ENCODE measurements at places on chromosomes 16 and 17.

GRCh38 chr17:80871341-80871740 is 120.3 kb upstream of the CHMP6 start:
- DNase-seq, result no peak

DNA sequence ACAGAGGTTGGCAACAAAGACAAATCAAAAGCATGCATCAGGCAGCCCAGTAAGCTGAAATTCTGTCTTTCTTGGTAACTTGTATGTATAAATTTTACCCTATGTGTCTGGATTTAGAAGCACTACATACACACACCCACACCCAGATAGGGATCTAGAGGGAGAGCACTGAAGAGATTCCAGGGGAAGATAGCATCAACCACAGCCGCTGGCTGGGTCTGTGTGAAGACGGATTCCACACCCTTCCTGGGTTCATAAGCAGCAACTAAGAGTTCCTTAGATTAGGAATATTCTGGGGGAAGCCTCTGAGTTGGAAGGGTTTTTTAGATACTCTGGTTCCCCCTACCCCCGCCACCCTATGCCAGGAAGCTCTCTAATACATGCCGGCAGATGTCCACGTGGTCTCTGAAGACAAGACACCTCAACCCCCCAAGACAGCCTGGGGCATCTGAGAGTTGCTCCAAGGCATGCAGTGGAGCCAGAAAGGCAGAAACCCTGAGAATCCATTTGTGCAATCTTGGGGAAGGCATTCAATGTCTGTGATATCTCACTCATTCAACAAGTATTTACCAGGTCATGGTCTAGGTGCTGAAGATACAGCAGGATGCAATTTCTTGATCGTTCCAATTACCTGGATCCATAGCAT is 86.4 kb downstream of the NOG start:
- no peak for DNase-seq

DNA sequence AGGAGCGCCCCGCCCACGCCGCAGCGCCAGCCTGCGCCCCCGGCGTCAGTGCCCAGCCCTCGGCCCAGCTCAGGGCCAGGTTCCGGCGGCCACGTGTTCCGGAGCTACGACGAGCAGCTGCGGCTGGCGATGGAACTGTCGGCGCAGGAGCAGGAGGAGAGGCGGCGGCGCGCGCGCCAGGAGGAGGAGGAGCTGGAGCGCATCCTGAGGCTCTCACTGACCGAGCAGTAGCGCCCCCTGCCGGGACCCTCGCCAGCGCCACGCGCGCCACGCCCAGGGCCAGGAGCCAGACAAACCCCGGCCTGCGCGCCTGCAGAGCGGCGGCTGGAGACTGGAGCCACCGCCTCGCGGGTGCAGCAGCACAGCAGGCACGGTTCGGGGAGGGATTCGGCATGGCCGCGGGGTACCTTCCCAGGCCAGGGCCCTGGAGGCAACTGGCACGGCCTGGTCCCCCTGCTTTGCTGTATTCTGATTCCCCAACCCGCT is 9.3 kb downstream of the CORO6 start:
- no peak for DNase-seq

DNA sequence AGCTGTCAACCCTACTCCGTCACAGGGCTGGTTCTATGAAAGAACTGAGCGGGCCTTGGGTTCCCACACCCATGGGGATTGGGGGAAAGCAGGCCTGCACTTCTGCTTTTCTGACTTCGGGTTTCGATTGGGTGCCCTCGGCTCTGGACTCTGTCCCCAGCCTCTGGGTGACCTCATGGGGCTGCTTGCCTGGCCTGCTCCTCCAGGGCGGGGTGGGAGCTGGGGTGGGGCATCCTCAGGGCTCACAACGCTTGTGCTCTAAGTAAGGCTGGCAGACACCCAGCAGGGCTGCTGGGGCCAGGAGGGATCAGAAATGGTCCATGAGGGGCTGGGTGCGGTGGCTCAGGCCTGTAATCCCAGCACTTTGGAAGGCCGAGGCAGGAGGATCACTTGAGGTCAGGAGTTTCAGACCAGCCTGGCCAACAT is 19.2 kb downstream of the ARHGAP27 start:
- DNase-seq, result no peak

GRCh38 chr16:26840691-26841090 is 226.0 kb upstream of the C16orf82 start:
- DNase-seq, result no peak

DNA sequence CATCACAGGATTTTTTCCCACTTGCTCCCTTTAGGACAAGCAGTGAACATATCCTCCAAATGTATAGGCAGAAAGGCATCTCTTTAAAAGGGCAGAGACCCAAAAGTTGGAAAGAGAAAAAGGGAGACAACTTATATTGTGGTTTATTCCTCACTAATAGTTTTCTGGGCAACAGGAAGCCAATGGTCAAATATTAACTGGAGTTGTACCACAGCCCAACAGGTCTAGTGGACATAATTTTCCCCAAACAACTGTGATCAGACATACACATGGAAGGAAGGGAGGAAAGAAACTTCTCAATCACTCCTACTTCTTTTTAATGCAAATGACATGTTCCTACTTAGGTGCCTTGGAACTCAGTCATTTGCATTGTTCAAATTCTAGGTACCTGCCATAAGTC is 78.4 kb downstream of the SOX9 start:
- no peak for DNase-seq

DNA sequence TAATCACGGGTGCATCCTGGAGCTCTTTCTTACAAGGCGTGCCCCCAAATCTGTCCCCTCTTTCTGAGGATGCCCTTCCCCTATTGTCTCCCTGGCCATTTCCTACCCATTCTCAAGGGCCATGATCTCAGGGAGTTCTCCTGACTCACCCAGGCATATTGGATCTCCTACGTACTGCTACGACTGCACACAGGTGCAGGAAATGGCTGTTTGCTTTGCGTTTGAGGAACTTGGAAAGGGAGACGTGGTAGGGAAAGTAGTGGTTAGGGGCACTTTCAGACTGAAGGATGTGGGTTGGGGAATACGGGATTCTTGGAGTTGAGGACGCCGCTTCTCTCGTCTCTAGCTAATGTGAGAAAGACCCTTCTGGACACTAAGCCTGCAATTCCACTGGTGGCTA is 18.7 kb upstream of the MEOX1 start:
- no peak for DNase-seq

DNA sequence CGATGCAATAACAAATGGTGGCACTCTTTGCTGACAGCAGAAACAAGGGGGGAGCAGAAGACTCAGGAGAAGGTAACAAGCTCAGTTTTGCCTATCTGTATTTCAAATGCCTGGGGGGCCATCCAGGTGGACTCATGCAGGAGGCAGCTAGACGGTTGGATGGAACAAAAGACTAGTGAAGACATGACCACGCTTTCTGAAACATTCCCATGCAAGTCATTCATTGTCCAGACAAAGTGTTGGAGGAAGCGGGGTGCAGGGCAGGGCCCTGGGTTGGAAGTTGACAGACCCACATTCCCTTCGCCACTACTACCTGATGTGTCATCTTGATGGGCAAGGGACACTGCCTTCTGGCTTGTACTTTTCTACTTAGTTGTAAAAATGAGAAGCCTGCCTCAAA is 29.8 kb upstream of the CRYBA1 start:
- no peak for DNase-seq

DNA sequence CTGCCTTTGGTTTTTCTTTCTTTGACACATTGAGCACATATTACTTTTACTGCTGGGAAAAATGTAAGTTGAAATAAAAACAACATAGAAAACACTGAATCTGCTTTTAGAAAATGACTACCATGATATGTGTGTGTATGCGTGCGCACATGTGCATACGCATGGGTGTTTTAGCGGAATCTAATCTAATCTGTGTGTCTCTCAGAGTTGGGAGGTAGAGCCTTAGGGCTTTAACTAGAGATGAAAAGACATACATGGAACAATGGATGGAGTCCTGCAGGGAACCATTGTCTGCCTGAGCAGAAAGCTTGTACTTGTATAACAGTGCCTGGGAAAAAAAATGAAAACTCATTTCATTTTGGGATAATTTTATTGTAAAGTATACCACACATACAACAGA is 12.4 kb downstream of the SLFN5 start:
- no peak for DNase-seq

DNA sequence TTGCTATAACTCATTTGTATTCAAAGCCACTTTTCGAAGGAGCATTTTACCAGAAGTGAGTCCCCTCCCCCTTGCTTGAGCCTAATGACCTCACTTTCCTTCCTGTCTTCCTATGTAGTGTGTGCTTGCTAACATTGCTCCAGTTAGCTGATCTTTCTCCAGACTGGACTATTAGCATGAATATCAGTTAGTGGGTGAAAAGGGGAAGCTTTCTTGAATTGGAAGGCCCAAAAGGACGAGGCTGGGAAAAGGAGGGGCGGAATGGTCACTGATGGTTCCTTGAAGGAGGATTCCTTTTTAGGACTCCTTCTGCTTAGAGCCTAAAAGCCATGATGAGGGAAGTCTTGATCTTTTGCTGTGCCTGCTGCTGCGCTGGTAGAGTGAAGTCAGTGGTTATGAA is 11.9 kb downstream of the MAP3K3 start:
- DNase-seq, result no peak

DNA sequence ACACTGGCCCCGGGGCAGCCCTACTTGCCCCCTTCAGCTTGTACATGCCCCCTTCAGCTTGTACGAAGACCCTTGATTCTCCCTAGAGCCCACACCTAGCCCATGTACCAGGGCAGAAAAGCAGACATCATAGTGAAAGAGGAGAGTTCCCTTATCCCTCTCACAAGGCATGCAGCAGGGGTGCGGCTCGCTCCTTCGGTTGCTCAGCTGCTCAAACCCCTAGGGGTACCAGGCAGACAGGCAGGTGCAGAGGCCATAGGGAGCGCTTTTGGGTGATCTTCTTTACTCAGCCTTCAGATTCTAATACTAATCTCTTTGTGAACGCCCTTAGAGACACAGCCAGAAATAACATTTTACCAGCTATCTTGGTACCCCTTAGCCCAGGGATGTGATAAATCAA is 286.3 kb downstream of the NPIPA8 start:
- no peak for DNase-seq

All from HS-27A (cell line).